ENCODE measurements at places on chromosomes 1 and 21.
A peak's percentile ranks its signal among the peaks of the same experiment; 100 is the strongest.

- no peak for DNase-seq
These were observed 40.8 kb upstream of the ACOT11 start for GRCh38 chr1:54507033-54507870.

- DNase-seq, result no peak
These were observed 20.1 kb upstream of the PEX10 start for GRCh38 chr1:2432441-2432844.

DNA sequence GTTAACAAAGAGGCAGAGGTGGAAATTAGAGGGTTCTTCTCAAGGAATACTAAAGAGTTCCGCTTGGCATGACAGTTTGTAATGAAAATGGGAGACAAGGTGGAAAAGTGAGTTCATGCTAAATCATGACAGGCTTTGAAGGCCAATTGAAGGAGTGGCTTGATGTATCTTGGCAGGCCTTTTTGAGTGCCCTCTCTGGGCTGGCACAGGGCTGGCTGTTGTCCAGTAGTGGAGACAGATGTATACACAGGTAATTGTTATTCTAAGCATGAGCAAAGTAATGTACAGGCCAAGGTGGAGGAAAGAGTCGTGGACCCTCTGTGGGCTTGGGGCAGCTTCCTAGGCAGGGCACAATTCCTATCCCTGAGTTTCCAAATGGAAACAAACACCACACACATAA lies 196.7 kb upstream of the GALNT2 start:
- no peak for DNase-seq

DNA sequence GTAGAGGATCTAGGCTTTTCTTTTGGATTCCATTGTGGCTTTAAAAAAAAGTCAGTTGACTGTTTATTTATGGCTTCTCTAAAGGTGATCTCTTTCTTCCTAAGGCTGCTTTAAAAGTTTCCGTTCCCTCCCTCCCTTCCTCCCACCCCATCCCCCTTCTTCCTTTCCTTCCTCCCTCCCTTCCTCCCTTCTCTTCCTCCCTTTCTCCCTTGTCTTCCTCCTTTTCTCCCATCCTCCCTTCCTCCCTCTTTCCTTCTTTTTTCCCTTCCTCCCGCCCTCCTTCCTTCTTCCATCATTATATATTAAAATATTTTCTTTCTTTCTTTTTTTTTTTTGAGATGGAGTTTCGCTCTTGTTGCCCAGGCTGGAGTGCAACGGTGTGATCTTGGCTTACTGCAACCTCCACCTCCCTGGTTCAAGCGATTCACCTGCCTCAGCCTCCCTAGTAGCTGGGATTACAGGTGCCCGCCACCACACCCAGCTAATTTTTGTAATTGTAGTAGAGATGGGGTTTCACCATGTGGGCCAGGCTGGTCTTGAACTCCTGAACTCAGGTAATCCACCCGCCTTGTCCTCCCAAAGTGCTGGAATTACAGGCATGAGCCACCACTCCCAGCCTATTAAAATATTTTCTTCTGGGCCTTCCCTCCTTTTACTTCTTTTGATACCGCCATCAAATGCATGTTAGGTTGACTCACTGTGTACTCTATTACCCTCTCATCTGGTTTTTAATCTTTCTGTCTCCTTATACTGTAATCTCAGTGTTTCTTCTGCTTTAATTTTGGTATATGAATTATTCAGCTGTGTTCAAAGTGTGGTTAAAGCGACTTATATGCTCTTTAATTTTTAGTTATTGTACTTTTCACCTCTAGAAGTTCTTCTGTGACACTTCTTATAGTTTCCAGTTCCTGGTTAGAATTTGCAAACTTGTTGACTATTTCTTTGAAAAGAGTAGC lies 59.2 kb upstream of the ATP5PO start:
- DNase-seq, result no peak

GRCh38 chr1:18642278-18643095 lies 11.8 kb downstream of the PAX7 start:
- DNase-seq, result no peak

DNA sequence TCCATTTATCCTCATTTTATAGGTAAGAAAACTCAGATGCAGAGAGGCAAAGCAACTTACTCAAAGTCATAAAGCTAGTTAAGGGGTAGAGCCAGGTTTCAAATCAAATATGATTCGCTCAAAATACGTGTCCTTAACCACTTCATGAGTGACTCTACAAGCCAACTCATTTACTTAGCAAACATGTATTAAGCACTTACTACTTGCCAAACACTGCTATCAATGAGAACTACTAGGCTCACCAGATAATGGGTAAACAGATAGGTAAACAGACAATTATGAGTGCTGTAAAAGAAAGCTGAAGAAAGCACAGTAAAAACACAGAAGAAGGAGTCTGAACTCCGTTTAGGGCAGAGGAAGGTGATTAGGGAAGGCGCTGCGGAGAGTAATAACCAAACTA lies 65.9 kb downstream of the WDR64 start:
- no peak for DNase-seq

DNA sequence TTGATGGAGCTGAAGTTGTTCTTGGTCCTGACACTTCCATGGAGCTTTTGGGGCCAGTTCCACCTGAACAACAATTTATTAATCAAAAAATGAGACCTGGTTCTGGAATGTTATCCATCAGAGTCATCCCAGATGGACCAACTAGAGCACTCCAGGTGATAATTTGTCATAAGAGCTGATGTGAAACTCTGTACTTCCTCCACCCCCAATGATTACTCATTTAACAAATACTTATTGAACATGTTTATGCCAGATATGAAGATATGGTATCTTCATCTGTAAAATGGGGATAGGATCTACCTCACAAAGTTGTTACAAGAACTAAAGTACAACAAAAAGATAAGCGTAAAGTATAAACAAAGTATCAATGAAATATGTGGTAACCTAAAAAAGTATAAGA lies 153.2 kb downstream of the VPS13D start:
- DNase-seq, result no peak

DNA sequence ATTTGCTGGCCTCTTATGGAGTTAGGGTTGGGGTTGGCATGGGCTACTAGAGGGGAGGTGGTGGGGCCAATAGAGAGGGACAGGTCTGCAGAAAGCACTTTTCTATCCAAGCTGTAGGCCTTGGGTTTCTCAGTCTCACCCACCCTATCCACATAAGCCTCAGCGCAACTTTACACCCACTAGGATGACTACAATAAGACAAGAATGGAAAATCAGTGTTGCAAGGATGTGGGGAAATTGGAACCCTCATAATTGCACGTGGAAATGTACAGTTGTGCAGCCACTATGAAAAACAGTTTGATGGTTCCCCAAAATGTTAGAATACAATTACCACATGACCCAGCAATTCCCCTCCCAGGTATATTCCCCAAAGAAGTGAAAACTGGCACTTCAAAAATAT lies 14.0 kb upstream of the GSTM4 start:
- DNase-seq, result no peak

DNA sequence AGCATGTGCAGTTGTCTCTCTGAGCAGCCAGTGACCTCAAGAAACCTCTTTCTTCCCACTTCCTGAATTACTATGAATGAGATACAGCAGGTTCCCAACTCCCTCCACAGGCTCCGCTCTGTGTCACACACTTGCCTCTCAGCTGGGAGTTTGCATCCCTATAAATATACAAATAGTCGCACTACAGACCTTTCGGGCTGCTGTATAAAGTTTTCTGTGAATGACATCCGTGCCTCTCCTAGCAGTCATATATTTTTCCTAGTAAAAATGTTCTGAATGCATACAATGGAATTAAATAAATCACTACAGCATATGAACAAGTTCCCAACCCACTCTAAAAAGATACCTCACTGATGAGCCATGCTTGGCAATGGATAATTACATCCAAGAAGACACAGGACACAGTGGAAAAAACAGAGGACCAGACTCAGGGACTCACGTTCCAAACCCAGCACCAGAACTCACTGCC lies 66.8 kb downstream of the CAPZB start:
- DNase-seq, result no peak

DNA sequence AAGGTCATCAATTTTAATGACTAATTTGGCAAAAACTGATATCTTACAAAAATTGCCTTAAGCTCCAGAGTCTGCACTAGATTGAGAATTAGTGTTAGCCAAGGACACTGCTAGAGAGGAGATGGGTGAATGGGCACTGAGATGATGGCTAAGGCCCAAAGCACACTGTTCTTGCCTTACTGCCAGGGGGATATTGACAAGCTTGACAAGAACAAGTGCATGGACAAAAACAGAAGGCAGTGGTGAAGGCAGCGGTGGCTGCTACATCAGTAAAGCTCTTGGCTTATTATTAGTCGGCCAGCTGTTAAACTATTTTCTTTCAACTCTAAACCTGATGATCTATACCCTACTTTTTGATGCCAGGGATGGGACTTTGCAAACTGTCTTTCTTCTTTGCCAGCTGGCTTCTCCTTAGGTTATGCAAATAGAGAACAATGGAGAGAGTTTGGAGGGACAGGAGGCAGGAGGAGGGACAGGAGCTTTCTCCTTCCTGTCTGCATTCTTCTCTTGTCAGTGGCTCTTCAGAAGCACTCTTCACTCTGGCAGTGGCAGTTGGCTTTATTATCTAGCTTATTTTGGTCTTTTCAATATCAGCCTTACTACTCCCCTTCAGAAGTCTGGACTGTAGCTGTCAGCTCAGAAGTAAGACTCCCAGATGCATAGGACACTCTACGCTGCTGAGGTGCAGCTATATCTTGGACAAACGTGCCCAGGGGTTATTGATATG lies 853.5 kb upstream of the TMPRSS15 start:
- no peak for DNase-seq

DNA sequence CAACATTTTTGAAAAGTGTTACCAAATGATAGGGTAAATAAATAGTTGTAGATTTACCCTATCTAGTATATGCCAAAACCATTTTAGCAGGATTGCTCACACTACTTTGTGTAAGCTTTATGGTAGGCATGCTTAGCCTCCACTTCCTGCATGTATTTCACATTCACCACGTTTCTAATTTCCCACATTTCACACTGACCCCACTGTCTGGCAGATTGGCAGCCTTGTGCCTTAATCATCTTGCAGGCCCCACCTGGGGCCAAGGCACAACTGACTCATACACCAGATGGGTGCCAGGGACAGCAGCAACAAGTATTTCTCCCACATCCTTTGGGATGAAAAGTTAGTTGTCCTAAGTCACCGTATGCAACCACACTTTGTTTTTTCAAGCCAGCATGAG lies 21.2 kb upstream of the CENPF start:
- no peak for DNase-seq

GRCh38 chr1:27567971-27568299 lies 36.0 kb downstream of the AHDC1 start:
- DNase-seq, result no peak

- no peak for DNase-seq
These were observed 7.0 kb upstream of the C1orf116 start for GRCh38 chr1:207039380-207040180.

GRCh38 chr1:192530254-192530653 lies 45.3 kb upstream of the RGS1 start:
- no peak for DNase-seq

GRCh38 chr1:18118078-18118477 lies 10.5 kb downstream of the IGSF21 start:
- DNase-seq, result no peak

GRCh38 chr1:228953207-228953606 lies 217.9 kb downstream of the RHOU start:
- no peak for DNase-seq

- DNase-seq, result no peak
These were observed 203.2 kb downstream of the SDCCAG8 start for GRCh38 chr1:243459059-243459458.

DNA sequence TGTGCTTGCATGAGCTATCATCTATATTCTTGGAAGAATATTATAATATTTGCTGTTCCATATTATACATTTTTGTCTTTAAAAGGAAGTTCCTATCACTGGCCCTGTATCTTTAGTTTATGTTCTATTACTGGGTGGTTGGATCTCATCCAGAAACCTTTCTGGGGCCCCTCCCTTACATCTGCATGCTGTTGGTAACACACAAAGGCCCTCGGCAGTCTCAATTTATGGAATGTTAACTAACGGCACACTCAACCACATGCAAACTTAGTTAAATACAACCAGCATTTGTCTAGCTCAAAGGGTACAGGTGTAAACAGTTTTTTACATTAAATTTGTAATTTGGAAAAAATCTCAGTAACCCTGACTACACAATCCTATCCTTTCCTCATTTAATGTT lies 9.7 kb upstream of the HYI start:
- no peak for DNase-seq

DNA sequence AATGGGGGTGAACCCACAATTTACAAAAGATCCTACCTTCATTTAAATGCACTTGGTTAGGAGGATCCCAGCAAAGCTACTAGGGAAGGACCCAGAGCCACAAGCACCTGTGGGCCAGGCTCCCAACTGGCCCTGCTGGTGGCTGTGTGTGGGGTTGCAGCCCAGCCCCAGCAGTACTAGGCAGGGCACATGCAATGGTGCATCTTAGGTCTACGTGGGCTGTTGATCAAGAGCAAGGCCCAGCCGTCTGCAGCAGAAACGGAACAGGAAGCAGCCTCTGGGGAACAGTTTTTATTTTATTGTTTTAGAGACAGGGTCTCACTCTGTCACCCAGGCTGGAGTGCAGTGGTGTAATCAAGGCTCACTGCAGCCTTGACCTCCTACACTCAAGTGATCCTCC lies 134.1 kb upstream of the RAB4A start:
- no peak for DNase-seq

DNA sequence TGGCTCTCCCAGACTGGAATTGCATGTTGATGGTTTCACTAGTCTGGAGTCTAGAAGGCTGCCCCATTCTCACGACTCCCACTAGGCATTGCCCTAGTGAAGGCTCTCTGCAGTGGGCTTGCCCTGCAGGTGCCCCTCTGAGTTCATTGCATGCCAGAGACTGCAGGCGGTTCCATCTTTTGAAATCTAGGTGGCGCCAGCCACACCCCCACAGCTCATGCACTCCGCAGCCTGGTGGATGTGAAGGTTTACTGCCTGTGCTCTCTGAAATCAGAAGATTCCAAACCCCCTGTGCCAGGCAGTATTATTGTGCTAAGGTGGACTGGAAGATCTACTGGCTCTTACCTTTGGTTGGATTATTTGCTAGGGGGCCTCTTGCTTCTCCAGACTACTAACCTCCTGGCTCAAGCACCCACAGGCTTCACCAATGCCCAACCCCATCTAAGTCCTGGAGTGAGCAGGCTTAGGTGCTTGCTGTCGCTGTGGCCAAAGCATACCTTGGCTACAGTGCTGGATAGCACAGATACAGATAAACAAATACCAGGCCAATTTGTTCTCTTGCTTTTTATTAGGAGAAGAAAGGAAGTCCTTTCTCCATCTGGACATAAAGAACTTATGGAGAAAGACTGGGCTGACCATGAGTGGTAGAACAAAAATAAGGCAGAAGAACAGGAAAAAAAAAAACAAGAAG lies 83.5 kb upstream of the SIM2 start:
- peak; percentile 2 for DNase-seq

GRCh38 chr1:197200272-197200899 lies 53.9 kb upstream of the ASPM start:
- DNase-seq, result no peak

DNA sequence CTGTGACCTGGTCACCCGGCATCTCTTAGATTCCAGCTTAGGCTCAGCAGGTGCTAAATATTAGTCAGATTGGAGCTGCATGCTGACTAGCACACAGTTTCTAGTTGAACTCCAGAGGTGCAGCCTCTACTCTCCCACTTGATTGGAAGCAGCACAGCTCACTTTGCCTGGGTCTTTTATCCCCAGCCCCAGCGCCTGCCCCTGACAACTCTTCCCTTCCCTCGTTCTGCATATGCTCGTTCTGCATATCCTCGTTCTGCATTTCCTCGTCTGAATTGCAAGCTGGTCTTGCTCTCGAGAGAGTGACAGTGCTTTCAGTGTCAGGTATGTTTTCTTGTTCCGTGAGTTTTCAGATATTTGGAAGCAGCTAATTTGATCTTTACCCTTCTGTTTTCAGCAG lies 11.7 kb downstream of the COL18A1 start:
- no peak for DNase-seq

Measured in NCI-H1694 (cell line).